ENCODE measurements at places on chromosomes 2 and 18.

DNA sequence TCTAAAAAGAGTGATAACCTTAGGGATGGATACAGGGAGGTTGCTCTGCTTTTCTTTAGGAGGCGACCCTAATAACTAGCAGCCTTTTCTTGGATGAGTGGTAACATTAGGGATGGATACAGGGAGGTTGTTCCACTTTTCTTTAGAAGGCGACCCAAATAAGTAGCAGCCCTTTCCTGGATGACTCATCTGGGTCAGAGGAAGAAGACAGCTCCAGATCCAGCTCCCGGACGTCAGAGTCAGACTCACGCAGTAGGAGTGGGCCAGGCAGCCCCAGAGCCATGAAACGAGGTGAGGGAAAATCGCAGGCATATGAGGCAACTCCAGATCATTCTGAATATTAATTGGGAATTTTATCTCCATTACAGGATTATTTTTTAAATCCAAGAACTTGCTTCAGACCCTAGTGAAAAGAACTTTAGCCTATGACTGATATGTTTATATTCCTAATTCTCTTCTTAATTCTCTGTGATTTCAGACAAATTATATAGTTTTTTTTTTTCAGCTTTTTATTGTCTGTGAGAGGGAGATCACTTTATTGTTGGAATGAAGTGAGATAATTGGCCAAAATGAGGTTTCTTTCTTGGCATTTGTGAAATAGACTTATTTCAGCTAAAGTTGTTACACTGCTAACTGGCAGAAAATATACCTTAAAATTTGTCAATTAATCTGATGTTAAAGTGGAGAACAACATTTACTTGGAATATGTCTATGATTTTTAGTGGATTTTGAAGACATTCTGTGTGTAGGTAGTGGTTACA lies 31.2 kb upstream of the C1GALT1C1L start:
- no peak for DNase-seq

GRCh38 chr2:99772591-99773331 lies 282.9 kb upstream of the REV1 start:
- no peak for DNase-seq

GRCh38 chr2:114550895-114551793 lies 108.7 kb downstream of the DPP10 start:
- no peak for DNase-seq

DNA sequence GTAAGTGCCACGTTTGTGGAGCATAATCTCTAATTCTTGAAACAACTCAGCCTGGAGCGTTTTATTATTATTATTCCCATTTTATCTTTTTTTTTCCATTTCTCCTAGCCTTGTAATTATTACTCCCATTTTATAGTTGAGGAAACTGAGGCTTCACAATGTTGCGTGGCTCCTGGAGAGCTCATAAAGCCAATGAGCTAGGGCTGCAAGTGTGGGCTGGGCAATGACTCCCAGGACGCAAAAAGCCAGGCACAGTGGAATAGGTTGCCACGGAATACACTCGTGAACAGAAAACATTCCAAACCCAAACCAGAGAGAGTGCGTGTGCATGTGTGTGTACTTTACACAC lies 13.5 kb upstream of the KLF11 start:
- DNase-seq = no peak

GRCh38 chr18:36264283-36264682 lies 33.2 kb upstream of the FHOD3 start:
- no peak for DNase-seq

GRCh38 chr2:64447317-64448040 lies 6.5 kb upstream of the LGALSL start:
- no peak for DNase-seq

GRCh38 chr2:31228717-31229116 lies 5.2 kb upstream of the EHD3 start:
- DNase-seq = no peak

- DNase-seq = no peak
These were observed 43.3 kb upstream of the SERPINB2 start for GRCh38 chr18:63844254-63844653.

DNA sequence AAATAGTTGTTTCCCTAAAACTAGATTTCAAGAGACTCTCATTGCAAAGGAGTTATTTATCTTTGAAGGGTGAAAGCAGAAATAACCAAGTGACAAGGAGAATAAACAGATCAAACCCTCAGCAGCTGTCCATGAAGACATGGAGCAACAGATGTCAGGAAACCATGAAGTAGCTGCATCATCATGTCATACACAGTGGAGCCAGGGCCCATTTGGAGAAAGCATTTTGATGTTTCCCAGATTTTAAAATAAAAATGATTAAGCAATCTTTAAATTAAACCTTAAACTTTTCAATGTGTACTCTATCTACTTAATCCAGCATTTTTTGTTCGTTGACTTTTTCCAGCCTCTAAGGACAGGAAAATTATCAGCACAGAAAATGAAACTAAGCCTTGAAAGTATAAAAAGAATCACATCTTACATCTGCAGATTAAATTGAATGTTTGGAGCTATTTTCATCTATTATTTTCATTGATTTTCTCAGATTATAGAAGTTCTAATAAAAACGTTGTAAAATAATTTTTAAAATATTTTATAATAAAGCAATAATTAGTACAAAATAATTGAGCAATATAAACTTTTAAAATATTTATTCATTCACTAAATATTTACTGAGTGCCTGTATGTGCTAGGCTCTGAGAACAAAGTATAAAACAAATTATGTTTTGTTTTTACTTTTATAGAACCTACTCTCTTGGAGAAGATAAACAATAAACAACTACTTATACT lies 860.1 kb downstream of the BCL11A start:
- DNase-seq = no peak

DNA sequence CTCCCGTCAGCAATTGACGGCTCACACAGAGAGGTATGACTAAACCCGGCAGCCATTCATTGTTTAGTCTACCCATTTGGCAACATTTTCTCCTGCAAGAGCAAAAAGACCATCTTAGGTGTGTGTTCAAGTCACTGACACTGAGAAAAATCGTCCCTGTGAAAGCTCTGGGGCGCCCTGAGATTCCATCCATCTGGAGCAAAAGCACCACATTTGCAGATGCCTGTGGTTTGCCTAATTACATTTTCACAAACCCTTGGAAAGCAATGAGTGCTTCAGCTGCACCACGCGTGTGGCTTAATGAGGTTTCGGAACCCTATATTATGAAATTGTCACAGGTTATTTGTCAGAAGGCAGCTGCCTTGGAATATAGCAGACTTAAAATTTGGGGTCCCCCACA lies 110.7 kb upstream of the PTPRM start:
- peak; percentile 6 for DNase-seq

GRCh38 chr18:75638776-75639471 lies 211.4 kb upstream of the SMIM21 start:
- DNase-seq = no peak

DNA sequence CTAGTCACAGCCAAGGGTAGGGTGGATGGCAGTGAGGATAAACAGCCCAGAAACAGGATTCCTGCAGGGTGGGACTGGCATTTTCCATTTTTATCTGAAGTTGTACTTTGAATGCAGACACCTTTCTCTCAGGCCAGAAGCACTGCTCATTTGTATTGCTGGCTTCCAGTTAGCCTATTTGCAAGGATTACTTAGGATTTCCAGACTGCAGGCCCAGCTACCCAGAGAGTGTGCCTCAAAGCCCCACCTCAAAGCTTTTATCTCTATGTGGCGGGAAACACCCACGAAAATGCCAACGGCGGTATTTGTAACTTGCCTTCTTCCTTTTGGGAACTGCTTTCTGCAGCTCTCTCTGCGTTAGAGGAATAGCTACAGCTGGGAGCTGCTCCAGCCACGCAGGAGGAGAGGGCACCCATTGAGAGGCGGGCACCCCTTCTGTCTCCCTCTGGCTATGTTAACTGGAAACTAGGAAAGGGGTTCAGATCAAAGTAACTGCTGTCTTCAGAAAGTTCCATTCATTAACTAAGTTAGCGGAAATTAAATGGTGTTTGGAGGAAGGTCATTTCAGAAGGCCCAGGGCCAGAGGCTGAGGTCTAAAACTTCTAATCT lies 144.9 kb downstream of the TGIF1 start:
- DNase-seq = no peak

- no peak for DNase-seq
These were observed 430 bp downstream of the BIN1 start for GRCh38 chr2:127106457-127106990.

GRCh38 chr18:36410346-36410745 lies 112.8 kb downstream of the FHOD3 start:
- DNase-seq = no peak

DNA sequence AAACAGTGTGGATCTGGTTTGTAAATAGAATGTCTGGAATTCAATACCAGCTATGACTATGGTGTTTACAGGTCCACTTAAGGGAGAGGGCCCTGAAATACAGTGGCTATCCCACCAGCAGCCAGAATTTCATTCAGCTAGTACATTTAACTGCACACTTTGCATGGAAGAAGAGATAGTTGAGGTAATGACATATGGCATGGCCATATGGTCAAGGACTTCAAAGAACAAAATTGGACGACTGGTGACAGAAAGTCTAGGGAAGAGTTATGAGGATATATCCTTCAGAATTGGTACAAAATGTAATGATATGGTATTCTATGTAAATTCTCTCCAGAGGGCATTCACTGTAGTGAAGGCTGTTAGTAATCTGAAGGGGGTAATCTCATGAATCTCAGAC lies 105.0 kb downstream of the IKZF2 start:
- DNase-seq = no peak

DNA sequence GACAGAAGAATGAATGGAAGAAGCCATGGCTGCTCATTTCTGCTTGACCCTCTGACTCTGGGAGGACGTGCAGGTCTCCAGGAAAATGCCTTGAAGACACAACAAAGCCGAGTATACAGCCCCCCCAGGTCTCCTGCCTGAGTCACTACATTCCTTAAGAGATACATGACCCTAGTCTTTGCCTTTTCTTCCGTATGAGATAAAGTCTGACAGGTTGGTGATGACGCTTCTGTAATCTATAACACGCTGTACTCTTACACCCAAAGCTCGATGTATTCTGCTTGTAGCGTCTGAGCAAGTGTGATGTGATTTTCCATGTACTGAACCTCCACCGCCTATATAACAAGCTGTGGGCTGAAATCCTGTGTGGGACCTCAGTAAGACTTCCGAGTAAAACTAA lies 77.3 kb downstream of the KCTD1 start:
- DNase-seq = no peak

GRCh38 chr2:240604291-240604938 lies 17.9 kb downstream of the CAPN10 start:
- DNase-seq = no peak

DNA sequence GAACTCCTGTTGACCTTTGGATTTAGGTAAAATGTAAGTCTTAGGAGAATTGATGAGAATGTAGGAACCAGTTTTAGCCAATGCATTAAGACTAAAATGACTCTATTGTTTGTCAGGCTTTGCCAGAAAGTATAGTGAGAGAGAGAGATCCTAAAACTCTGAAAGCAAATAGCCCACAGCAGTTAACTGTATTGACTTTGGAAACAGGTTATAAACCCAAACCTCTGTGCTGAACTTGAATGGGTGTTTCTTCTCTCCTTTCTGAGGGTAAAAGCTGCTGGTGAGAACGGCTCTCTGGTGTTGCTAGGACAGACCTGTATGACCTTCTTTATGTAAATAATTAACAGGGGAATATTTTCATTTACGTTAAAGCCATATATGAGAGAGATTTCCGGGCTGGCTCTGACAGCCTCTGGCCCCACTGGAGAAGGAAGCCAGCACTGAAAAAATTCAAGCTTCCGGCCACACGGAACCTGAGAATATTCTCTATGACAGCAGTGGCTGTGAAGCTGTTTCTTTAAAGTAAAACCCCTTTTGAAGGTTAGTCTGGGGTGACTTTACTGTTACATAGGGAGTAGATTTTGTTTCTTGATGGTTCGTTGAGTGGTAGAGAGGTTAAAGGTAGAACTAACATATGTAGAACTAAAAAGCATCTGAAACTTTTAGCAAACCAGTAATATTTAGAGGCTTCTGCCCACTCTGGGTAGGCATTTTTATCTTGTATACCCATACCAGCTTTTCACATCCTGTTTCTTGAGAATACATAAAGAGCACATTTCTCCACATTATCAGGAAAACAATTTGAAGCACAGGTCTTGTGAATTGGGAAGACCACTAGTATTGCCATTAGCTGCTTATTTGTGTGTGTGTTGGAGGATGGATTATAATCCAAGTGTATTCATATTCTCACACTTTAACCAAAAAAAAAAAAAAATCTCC lies 123.8 kb downstream of the SPTBN1 start:
- DNase-seq = no peak

DNA sequence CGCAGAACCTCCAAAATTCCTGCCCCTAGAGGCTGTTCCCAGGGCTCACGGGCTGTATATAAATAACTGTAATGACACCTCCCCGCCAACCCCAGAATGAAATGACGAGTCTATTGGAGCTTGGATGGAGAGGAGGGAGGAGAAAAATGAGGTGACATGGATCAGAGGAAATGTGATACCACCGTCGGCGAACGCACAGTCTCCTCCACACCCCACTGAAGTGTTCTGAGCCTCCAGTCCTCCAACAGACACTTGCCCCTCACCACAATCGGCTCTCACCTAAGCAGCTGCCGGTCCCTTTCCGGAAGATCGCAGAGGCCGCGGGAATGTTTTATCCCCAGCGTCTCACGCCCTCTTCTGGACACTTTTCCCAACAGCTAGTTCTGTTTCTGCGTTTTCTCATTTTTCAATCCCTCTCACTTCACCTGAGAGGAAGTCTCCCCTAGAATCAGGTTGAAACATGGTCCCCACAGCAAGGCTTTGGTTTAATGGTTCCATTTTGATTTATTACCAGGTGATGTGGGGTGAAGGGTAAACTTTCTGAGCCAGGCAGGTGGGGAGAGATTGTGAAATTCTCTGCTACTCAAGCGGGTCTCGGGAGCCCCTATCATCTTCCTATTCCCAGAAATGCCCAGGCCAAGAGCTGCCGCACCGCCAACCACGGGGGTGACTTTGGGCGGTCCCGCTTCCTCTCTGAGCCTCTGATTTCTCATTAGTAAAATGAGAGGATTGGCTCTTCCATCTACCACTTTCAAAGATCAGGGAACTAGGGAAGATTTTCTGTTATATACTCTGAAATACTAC lies 9.1 kb upstream of the MYO5B start:
- DNase-seq = peak; percentile 69

DNA sequence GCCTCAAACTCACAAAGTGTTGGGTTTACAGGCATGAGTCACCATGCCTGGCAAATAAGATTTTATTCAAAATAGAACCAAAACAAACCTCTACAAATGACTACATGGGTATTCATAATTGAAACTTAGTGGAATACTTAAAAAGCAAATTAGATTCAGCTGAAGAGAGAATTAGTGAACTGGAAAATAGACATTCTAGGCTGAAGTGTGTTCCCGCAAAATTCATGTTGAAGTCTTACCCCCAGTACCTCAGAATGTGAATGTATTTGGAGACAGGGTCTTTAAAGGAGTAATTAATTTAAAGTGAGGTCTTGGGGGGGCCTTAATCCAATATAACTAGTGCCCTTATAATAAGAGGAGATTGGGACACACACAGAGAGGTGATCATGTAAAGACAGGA lies 88.5 kb upstream of the OTOS start:
- DNase-seq = no peak

DNA sequence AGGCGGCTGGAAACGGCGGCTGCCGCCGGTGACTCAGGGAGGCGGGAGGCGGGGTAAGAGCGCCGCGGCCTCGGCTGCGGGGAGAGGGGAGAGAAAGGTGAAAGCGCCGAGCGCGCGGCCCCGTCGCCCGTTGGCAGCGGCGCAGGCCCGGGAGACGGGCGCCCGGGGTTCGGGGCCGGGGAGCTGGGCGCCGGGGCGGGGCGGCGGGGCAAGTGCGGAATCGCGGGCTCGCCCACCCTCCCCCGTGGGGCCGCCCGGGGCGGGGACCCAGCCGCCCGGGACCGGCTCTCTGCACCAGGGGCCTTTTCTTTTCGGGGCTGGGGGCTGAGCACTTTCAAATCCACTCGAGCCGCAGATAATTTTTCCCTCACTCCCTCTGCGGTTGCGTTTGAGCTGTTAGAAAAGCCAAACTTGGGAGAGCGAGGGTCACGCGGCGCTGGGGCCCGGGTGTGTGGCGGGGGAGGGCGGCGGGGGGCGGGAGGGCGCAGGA lies 266 bp downstream of the KDM3A start:
- no peak for DNase-seq

Measured in NCI-H187 (cell line).